ENCODE measurements at places on chromosomes 4 and X.

DNA sequence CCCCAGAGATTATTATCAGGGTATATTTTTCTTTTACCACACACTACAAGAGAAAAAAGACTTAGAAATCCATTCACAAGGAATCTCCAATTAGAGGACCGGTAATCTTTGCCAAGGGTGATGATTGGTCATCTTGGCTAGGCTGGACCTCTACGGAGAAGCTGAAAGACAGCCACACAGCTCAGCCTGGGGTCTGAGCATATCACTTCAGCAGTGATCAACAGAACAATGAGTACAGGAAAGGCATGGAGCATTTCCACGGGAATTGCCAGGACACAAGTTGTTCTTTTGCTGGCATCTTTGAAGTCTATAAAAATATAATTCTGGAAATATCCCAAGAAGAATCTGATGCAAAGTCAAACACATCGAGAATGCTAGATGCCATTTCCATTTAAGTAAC, 191.5 kb downstream of the TENM3 start:
- no peak for DNase-seq

DNA sequence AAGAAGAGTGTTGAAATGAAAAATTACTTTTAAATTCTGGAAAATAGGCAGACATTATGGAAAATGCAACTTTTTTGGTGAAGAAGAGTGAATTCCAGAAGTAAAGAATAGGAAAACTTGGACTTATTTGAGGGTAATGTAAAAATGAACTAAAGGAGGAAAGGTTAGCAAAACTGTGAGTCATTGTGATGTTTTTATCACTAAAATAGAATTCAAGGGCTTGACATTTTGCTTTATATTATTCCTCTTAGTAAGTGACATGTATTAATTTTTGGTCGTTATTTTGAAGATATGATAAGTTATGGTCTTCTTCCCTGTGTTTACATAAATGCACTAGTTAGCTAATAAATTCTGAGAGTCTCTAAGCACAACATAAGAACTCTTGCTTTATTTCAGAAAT, 390.9 kb downstream of the FAT4 start:
- DNase-seq: no peak

DNA sequence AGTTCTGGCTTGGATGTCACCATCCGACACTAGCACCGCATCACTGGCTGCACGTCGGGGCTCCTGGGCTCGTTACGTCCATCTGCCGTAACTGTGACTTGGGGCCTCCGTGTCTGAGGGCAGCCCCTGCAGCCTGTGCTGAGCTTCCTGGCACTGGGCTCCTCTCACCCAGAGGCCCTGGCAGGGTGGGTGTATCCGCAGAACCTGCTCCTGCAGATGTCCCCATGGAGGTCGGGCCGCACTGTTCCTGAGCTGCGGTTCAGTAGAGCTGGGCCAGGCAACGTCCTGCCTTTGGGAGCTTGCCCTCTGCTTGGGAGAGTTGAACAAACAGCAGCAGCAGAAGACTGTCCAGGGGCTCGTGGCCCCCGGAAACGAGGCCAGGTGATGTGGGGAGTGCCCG, 71.4 kb downstream of the RGS12 start:
- DNase-seq: no peak

DNA sequence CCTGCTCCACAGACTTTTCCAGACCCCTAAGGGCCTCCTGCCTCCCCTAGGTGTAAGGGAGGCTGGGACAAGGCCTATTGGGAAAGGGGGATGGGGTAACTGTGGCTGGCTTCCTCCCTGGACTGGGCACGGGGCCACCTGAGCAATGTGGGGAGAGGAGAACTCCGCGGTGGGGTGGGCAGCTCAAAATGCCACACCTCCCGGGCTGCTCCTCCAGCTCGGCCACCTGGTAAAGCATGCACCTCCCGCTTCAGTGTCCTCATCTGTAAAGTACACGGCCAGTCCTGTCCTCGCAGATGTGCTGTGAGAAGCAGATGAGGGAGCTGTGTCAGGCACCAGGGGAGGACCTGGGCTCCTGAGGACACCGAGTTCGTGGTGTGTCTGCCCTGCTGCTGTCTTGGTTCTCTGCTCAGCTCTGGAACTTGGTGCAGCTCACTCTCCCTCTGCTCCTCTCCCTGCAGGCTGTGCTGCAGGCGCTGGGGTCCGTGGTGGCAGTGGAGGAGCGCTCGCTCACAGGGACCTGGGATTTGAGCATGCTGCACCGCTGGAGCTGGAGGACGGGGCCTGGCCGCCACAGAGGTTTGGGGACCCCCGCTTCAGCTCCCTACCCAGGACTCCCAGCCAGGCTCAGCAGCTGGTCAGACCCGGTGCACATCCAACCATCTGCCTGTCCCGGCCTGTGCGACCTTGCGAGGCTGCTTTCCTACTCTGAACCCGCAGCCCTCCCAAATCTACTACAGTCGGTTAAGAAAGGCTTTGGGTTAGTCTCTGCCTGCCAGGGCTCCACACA, 20.8 kb upstream of the MRFAP1 start:
- DNase-seq: no peak

GRCh38 chr4:80322716-80323115, 12.8 kb upstream of the CFAP299 start:
- DNase-seq: no peak

GRCh38 chr4:1376391-1376840, 29.4 kb downstream of the UVSSA start:
- no peak for DNase-seq

- DNase-seq: no peak
Observed at GRCh38 chr4:40934676-40935075, 184.9 kb downstream of the NSUN7 start.

- DNase-seq: no peak
Observed at GRCh38 chrX:44071070-44071645, 98.0 kb upstream of the NDP start.

- no peak for DNase-seq
Observed at GRCh38 chr4:74838746-74839370, 44.5 kb upstream of the BTC start.

- DNase-seq: no peak
Observed at GRCh38 chrX:130103605-130104004, 6.7 kb downstream of the ELF4 start.

GRCh38 chrX:101484135-101484534, 1.1 kb upstream of the ARMCX4 start:
- no peak for DNase-seq

DNA sequence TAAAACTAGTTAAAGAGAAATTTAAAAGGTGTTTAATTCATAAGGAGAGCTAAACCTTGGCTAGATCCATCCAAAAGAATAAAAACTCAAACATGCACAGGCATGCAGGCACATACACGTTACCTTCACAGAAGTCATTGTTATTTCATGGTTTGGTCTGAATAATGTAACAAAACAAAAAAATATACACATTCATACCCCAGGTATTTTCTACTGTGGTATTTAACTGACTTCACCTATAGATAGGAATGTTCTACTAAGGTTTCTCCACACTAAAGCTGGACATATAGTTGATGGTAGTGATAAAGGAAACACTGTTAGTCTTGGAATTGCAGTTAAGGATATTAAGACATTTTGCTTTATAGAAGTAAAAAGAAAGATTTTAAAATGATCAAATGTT, 283.6 kb upstream of the PCDH10 start:
- no peak for DNase-seq

- no peak for DNase-seq
Observed at GRCh38 chr4:48680848-48681568, 99.1 kb downstream of the FRYL start.

GRCh38 chr4:154606728-154607723, 5.4 kb downstream of the FGG start:
- no peak for DNase-seq

DNA sequence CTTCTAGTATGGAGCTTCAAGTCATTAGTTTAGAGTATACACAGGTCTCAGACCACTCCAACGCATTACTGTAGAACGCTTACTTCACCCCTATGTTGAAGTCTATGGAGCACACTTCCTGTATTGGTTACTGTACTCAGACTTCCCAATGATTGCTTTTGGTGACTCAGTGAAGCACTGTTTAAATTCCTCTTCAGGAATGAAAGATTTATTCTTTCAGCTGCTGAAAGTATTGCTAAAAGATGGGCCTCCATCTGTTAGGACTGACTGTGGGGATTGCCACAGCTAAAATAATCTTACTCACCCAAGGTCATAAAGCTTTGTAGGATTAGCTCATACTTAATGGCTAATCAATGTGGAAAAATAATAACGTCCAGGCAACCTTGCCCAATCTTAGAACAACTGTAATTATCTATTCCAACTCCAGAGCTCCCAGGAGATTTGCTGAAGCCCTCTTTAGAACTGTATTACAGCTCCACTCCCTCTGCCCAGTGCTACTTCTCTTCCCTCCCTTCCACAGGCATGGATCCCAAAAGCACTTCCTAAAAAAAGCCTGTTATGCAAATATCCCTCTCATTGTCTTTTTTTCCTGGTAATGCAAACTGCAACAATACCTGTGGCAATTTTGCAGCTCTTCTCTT, 281.9 kb upstream of the HS3ST1 start:
- DNase-seq: no peak

- DNase-seq: no peak
Observed at GRCh38 chrX:65516756-65517155, 17.8 kb downstream of the LAS1L start.

DNA sequence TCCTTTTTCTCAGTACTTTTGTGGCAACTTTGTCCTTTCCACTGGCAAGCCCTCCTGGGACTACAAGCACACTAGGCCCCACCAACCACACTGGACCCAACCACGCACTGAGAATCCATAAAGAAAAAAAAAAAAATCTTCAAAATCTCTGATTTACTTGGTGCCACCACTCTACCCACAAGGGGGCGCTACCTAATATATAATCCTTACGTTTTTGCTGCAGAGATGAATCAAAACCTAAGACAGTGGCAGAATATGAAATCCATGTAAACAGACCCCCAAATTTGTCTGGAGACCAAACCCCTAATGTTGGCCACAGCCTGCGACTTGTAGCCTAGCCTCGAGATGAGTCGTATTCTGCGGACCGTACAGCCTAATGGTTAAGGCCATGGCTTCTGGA, 63.5 kb upstream of the ARHGAP36 start:
- DNase-seq: no peak

GRCh38 chr4:169207436-169208089, 63.2 kb downstream of the SH3RF1 start:
- no peak for DNase-seq

DNA sequence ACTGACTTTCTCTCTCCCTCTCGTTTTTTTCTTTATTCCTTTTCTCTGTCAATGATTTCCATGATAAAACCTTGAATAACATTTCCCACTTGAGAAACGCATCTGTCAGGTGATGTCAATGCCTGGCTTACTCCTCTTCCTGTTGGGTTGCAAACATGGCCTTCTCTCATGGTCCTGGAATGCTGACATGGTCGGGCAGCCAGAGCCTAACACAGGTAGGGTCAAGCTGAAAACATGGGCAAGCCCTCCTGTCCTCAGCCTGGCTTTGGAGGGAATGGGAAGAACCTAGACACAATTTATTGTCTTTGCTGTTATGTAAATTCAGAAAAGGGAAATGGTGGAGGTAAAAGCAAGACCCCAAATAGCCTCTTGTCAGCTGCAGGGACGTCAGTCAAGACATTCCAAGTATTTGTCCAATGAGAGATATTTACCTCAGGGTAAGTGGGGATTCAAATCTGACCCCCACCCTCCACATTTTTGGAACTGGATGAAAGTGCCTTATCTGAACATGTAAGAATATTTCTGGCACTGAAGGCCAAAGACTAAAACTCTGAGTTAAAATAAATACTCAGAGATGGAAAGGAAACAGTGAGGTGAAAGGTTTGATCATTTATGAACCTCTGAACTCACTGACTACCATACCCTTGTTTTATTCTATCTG, 473.8 kb downstream of the SPRY1 start:
- no peak for DNase-seq

DNA sequence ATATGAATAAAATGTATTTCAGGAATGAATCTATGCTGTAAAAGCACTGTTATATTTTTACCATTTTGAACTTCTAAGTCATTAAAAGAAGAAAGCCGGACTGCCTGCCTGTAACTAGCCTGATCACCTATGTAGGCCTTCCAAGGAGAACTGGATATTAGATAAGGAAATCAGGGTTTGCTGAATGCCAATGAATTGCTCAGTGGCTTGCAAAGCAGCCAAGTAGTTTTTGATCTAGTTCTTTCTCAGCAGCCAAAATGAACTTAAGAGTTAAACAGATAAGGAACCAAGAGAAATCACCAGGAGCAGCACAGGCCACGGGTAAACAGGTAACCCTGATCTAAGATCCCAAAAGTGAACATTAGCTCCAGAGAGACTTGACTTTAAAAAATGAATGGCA, 3.3 kb downstream of the ANXA5 start:
- no peak for DNase-seq

DNA sequence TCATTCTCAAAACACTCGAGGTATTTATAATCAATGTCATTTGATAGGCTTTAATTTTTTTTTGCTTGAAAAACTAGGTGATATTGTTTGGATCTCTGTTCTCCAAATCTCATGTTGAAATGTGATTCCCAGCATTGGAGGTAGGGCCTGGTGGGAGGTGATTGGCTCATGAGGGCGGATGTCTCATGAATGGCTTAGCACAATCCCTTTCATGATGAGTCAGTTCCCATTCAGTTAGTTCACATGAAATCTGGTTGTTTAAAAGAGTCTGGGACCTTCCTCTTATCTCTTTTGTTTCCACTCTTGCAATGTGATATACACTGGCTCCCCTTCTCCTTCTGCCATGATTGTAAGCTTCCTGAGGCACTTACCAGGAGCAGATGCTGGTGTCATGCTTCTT, 638.7 kb downstream of the DMD start:
- no peak for DNase-seq
